SJSA1 (cell line): ENCODE measurements at places on chromosomes 1 and 21.

GRCh38 chr1:101235696-101236515 is 913 bp upstream of the S1PR1 start:
- DNase-seq: peak; percentile 51

- DNase-seq: no peak
Measured at GRCh38 chr1:59350521-59350920, 53.6 kb downstream of the FGGY start.

DNA sequence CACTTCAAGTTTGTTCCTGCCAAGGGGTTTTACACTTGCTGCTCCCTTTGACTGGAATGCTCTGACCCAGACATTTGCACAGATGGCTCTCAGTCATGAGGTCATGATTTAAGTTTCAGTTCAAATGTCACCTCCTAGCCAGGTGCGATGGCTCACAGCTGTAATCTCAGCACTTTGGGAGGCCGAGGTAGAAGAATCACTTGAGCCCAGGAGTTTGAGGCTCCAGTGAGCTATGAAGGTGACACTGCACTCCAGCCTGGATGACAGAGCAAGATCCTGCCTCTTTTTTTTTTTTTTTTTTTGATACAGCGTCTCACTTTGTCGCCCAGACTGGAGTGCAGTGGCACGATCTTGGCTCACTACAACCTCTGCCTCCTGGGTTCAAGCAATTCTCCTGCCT is 4.5 kb upstream of the ZMYM4 start:
- no peak for DNase-seq

GRCh38 chr1:14726606-14727005 is 128.1 kb downstream of the KAZN start:
- no peak for DNase-seq

DNA sequence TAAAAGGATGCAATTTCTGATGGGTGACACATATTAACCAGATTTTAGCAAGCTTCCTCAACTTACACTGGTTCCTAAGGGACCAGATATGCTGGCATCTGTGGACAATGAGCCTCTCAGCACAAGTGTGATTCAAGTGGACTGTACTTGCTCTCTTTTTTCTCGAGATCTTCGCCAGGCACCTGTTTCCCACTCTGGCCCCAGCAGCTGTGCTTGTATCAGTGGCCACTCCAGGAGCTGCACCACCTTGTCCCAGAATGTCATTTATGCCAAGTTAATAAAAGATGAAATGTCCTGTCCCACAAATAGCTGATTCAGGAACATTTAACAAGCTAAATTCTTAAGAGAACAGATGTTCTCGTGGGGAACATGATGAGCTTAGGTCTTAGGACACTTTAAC is 14.6 kb downstream of the C1orf198 start:
- no peak for DNase-seq

DNA sequence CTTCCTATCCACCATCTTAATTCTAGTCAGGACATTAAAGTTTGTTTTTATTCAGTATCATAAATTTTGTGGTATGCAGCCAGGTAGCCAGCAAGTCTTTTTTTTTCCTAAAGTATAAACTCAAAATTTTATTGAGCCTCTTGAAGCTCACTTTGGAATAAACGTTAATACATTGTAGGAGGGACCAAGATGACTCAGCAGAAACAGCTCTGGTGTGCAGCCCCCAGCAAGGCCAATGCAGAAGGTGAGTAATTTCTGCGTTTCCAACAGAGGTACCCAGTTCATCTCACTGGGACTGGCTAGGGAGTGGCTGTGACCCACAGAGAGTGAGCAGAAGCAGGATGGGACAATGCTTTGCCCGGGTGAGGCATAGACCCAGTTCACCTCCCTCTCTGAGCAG is 9.7 kb upstream of the OR2M3 start:
- no peak for DNase-seq

DNA sequence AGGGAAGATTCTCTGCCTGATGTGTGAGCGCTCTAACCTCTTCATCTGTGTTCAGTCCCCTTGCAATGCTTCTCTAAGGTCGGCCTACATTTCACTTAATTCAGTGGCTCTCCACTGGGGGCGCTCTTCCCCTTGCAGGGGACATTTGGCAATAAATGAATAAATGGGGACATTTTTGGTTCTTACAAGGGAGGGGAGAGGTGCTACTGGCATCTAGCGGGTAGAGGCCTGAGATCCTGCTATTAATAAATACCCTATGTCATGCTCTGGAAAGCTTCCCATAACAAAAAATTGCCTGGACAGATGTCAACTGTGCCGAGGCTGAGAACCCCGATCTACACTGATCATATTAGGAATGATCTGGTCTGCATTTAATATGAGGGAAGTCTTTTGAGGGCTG is 25.9 kb upstream of the DNAJC11 start:
- DNase-seq: peak; percentile 62

GRCh38 chr1:10402729-10403274 is 3.9 kb downstream of the PGD start:
- peak; percentile 50 for DNase-seq

DNA sequence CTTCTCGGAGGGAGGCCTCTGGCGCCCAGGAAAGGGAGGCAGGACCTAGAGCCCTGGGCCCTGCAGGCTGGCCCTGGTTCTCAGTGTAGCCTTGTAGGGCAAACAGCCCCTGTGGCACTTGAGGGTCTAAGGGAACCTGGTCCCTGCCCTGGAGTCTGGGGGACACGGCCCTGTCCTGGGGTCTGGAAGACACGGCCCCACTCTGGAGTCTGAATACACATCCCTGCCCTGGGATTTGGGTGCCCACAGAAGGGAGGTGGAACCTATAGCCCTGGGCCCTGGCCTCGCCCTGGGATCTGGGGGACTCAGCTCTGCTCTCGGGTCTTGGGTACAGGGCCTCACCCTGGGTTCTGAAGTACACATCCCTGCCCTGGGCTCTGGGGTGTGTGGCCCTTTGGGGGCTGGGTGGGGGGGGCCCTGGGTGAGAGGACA is 97.9 kb downstream of the OBSCN start:
- DNase-seq: no peak

DNA sequence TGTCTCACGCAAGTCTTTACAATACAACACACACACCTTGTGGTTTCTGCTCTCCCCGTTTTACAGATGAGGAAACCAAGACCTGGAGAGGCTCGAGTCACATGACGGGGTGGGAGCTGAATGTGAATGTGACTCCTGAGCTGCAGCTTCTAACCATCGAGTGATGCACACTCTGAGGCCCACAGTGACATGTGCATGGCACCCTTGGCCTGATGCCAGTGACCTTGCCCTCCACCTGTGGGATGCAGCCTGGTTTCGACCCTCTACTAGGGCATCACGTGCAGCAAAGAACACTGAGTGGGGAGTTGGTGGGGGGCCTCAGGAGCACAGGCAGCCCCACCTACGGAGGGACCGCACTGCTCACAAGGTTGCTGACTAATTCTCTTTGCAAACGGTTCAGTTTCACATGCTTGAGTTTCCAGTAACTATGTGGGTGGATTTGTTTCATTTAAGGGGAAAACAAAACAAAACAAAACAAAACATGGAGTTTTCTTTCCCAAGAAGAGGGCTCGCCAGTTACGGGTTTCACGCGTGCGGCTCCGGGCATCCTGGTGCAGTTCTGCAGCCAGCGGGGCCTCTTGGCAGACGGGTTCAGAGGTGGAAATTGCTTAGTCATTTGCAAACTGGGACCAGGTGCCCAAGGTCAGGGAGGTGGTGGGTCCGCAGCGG is 22.9 kb downstream of the SPSB1 start:
- peak; percentile 92 for DNase-seq
